Small intestine (tissue), 16 donors: ENCODE measurements at places on chromosomes 2 and 18.

DNA sequence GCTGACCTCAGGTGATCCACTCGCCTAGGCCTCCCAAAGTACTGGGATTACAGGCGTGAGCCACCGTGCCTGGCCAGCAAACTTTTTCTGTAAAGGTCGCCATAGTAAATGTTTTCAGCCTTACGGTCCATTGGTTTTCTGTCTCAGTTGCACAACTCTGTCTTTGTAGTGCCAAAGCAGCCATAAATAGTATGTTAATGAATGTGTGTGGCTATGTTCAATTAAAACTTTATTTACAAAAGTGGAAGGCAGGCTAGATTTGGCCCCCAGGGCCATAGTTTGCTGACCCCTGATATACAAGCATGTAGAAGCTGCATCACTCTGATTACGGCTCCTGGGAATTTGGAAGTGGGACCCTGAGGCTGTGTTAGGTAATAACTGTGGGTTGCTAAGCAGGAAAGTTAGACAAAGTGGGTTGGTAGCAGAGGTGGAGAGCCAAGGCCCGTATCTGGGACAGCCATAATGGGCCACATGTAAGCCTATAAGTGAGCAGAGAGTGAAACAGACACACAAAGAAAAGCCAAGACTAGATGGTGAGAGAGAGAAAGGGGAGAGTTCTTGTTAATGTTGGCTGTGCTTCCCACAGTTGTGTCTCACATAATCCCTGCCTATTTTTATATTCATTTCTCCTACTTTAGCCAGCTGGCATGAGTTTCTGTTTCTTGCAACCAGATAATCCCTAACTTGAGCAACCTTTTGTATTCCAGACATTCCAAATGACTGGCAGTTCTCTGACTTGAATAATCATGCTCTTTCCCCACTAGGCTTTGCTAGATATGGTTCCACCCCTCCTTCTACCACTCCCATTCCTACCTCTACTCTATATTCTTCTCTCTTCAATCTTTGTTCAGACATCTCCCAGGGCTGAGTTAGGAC lies 223.3 kb upstream of the STON1 start:
- no peak for DNase-seq
- H3K36me3 ChIP-seq = no peaks in the 10 kb centered on the region
- H3K27me3 ChIP-seq = no peaks in the 10 kb centered on the region
- no peaks in the 10 kb centered on the region for H3K4me1 ChIP-seq

DNA sequence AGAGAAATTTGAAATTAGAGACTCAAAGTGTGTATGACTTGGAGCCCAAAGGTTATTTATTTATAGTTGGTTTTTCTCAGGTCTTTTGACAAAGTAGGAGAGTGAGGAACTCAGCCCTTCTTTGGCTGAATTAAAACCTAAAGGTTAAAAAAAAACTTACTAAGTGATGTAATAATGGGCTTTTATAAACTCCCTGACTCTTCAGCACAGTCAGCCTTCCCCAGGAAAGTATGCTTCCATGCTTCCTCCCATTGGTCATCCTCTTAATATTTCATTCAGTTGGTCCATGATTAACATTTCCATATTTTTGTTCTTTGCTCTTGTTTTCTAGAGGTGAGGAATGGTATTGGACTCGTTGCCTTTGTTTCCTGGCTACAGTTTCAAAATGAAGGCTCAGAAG lies 7.2 kb downstream of the ARPC2 start:
- H3K36me3 ChIP-seq = peaks cover 22% of the 10 kb centered on the region
- no peak overlapping the region for H3K4me3 ChIP-seq
- peaks cover 34% of the 10 kb centered on the region for H3K4me1 ChIP-seq
- no peak for DNase-seq

DNA sequence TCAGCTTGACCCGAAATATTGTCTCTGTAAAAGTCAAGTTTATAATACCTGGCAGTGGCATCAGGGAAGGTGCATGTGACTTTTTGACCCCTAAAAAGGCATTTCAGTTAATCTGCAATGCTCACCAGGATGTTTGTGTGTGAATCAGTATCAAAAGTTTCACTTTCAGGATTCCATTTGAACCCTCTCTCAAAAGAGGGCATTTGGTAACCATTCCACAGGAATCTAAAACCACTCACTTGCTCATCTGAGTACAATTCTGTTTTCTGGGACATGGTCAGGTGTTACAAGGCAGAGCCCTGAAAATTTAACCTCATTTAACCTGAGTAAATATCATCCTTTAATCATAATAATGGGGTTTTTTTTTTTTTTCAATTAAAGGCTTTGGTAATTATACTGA lies 77.9 kb upstream of the KLF7 start:
- no peak overlapping the region for H3K4me3 ChIP-seq
- no peaks in the 10 kb centered on the region for H3K36me3 ChIP-seq
- no peaks in the 10 kb centered on the region for H3K27me3 ChIP-seq
- no peak overlapping the region for H3K27ac ChIP-seq

- H3K4me1 ChIP-seq = no peaks in the 10 kb centered on the region
- H3K27me3 ChIP-seq = no peaks in the 10 kb centered on the region
Measured at GRCh38 chr2:151996243-151997003, 102.4 kb downstream of the CACNB4 start.

- no peak overlapping the region for H3K4me3 ChIP-seq
- no peaks in the 10 kb centered on the region for H3K36me3 ChIP-seq
- DNase-seq = no peak
Measured at GRCh38 chr18:50610349-50610748, 50.5 kb downstream of the MAPK4 start.

- no peaks in the 10 kb centered on the region for H3K4me1 ChIP-seq
- H3K27ac ChIP-seq = peak overlapping the region; percentile 10
- no peak for DNase-seq
- no peaks in the 10 kb centered on the region for H3K27me3 ChIP-seq
- H3K36me3 ChIP-seq = no peaks in the 10 kb centered on the region
Measured at GRCh38 chr2:98833172-98833916, 102.4 kb upstream of the MGAT4A start.

- no peak for DNase-seq
- no peak overlapping the region for H3K4me3 ChIP-seq
- H3K27ac ChIP-seq = no peak overlapping the region
Measured at GRCh38 chr2:237205561-237205971, 119.9 kb downstream of the COPS8 start.

DNA sequence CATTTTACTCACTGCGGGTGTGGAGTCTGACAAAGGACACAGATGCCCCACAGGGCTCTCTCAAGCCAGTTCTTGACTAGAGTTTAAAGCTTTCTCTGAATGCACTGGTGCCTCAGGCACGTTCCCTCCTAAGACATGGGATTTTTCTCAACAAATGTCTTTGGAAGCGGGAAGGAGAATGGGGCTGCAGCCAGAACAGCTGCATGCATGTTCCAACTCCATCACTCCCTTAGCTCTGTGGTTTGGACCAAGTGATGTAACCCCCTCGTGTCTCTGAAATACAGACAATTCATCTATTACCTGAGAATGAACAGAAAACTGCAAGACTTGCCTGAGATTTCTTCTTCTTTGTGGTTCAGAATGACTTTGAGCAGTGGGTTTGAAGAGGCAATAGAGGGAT lies 141.7 kb upstream of the SERPINE2 start:
- no peaks in the 10 kb centered on the region for H3K36me3 ChIP-seq
- no peak overlapping the region for H3K27ac ChIP-seq
- DNase-seq = no peak
- H3K4me3 ChIP-seq = no peak overlapping the region
- no peaks in the 10 kb centered on the region for H3K4me1 ChIP-seq
- no peaks in the 10 kb centered on the region for H3K27me3 ChIP-seq

GRCh38 chr2:157160111-157160510 lies 97.4 kb upstream of the GALNT5 start:
- peak overlapping the region; percentile 1 for H3K27ac ChIP-seq
- DNase-seq = no peak
- no peaks in the 10 kb centered on the region for H3K36me3 ChIP-seq
- no peaks in the 10 kb centered on the region for H3K27me3 ChIP-seq

DNA sequence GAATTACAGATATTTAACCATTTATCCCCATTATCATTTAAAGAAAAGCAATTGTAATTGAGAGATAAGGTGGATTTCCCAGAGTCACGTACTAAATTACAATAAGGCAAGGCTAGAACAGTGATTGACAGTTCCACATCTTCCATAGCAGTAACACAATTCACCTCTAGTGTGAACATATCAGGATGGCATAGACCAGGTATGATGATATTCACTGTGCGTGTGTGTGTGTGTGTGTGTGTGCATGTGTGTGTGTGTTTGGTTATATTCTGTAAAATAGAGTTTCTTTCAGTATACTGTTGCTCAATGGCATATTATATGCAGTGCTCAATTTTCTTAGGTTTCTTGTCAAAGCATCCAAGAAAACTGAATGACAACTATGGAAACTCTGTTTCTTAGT lies 1.7 kb downstream of the SCN2A start:
- H3K27ac ChIP-seq = no peak overlapping the region
- no peak overlapping the region for H3K4me3 ChIP-seq
- no peak for DNase-seq
- no peaks in the 10 kb centered on the region for H3K4me1 ChIP-seq
- no peaks in the 10 kb centered on the region for H3K27me3 ChIP-seq
